Esophagus muscularis mucosa (tissue), 4 donors: ENCODE measurements at places on chromosomes 4 and X. TPM values are rescaled to one million over a fixed set of nuclear protein-coding genes. Genes with fewer than 3 reads are reported as not detected.

The MEPE gene
- total RNA-seq: not detected

The SMIM31 gene
- not detected for total RNA-seq

The CYBB gene
- 13.3 TPM for total RNA-seq

GRCh38 chr4:98383431-98384106, 122.4 kb downstream of the RAP1GDS1 start:
- DNase-seq: no peak

The SPANXA1 gene
- not detected for total RNA-seq

GRCh38 chr4:53132132-53132891, 233.5 kb downstream of the SCFD2 start:
- no peak for DNase-seq

The CDX4 gene
- total RNA-seq: not detected

DNA sequence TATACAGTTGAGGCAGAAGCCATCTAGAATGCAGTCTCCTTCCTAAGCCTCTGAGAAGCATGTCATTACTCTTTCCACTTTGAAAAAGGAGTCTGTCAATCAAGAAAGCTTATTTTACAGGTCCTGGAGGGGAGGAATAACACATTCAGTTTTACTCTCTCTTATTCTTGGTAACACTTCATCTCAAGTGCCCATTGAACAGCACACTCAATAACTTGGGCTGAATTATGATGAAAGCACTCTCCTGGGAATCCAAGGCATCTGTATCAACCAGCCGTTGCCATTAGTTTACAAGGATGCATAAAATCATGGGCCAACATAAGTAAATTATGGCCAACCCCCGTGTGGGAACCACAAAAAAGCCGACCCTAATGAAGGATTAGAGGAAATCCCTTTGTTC, 282.4 kb downstream of the C4orf33 start:
- no peak for DNase-seq
